ENCODE measurements at places on chromosomes 12 and 14.

GRCh38 chr14:56202256-56202655, 84.0 kb downstream of the PELI2 start:
- DNase-seq: no peak

- no peak for DNase-seq
Observed at GRCh38 chr14:80754696-80755095, 186.8 kb downstream of the CEP128 start.

GRCh38 chr12:57756406-57757341, 1.8 kb downstream of the MARCHF9 start:
- DNase-seq: peak; percentile 51

DNA sequence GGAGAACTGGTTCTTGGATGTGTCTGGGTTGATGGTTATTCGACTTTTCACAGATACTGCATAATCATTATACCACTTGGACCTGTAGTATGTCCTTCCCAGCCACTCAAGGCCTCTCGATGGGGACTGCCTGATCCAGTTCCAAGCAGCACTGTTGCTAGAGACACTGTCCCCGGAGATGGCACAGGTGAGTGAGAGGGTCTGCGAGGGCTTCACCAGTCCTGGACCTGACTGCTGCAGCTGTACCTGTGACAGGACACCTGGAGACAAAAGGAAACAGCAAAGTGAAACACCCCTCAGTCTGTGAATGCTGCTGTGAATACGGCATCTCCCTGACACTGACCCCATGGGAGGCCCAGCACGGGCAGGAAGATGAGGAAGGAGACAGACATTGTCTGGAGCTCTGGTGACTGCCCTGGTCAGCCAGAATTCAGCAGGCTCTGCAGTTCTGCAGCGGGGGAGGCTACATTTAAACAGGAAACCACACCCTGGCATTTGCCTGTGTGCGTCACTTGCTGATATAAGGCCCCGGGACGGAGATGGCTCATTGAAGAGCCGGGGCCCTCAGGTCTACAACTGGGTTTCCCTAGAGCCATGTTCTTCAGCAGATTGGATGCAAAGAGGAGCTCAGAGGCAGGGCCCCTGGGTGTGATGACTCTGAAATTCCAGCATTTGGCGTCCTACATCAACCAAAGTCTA, 413.6 kb downstream of the TMEM121 start:
- DNase-seq: no peak

DNA sequence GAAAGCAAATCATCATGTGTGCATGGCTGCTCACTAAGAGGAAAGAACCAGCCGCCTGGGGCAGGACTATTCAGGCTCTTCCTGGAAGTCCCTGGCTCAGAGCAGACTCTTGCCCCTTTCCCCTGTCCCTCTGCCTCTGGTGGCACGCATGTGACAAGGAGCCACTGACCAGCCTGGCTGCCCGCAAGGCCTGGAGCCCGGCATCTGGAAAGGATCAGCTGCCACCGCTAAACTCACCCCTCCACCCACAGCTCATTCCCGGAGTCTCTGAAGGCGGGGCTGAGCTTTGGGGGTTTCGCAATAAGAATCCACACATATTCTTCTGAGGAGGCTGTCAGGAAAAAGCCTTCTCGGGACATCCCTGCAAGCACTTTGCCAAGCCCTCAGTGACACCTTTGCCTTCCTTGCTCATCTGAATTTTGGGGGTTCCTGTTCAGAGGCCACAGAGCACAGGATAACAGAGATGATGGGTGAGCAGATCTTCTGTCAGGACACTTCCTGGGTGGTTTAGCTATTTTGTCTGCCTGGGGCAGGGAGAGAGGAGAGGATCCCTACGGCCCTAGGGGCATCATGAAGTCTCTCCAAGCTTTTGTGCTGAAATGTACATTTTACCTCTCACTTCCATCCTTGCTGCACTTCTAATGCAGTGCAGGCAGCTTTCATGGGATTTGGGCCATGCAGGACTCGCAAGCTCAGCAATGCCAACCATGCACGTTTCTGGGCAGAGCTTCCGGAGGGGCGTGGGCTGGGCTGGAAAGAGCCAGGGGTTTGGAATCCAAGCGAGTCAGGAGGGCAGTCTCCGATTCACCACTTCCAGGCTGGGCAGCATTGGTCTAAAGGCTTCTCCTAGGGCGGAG, 124.8 kb upstream of the MAP1LC3B2 start:
- no peak for DNase-seq

- no peak for DNase-seq
Observed at GRCh38 chr14:93962701-93963601, 13.4 kb downstream of the ASB2 start.

- DNase-seq: no peak
Observed at GRCh38 chr14:76963372-76963771, 65.1 kb downstream of the IRF2BPL start.

DNA sequence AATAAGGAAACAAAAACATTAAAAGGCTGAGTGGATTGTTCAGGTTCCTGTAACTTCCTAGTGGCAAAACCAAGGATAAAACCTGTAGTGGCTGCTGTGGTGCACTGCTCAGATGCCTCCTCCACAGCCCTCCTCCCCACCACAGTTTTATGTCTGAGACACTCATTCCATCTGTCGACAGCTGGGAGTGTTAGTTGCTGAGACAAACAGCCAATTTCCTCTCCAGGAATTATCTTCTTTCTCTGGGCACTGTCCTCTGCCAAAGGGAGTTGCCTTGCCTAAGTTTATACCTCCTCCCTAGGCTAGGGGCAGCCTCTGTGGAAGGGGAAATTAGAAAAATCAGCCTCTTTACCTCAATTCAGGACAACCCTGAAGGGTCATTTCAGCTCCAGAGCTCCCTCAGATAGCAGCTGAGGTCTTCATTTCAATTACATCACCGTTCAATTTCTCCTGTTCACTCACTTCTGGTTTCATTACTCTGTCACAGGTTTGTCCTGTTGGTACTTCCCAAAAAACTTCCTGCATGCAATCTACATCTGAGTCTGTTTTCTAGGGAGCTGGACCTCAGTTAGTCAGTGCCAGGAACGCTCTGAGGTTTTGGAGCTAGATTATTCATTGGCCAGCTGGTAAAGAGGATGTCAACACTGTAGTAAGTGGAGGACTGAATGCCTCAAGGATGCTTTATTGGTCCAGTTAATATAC, 74.9 kb upstream of the ATP2B1 start:
- no peak for DNase-seq

GRCh38 chr14:68137704-68138619, 318.4 kb downstream of the RAD51B start:
- DNase-seq: no peak

- DNase-seq: no peak
Observed at GRCh38 chr12:70966996-70967790, 46.7 kb upstream of the PTPRR start.

All from Jurkat, Clone E6-1 (cell line).